ENCODE measurements at places on chromosomes 3 and 15. TPM values are rescaled to one million over a fixed set of nuclear protein-coding genes. Genes with fewer than 3 reads are reported as not detected.
A peak's percentile ranks its signal among the peaks of the same experiment; 100 is the strongest.

GRCh38 chr15:64693134-64693533 lies 82.3 kb downstream of the RBPMS2 start:
- DNase-seq: peak; percentile 62

GRCh38 chr3:129441782-129442181 lies 1.8 kb downstream of the IFT122 start:
- peak; percentile 40 for DNase-seq

- no peak for DNase-seq
Measured at GRCh38 chr3:171876680-171877147, 33.6 kb downstream of the TMEM212 start.

GRCh38 chr3:77186728-77187127 lies 146.8 kb downstream of the ROBO2 start:
- no peak for DNase-seq

DNA sequence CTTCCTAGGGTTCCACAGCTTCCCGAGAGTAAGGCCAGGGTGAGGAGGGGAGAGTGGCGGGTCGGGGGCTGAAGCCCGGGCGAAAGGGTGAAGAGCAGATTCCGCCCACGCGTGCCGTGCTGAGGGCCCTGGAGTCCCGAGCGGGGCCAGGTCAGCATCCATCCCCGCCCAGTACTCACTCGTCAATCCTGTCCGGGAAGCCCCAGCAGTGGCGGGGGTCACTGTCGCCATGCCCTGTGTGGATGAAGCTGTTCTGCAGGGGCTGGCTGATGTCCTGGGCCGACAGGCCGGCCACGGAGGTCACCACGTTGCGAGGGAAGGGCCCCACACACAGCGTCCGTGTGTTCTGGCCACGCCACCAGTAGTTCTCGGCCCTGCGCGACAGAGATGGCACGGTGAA lies 36.3 kb downstream of the TNK2 start:
- DNase-seq: no peak

DNA sequence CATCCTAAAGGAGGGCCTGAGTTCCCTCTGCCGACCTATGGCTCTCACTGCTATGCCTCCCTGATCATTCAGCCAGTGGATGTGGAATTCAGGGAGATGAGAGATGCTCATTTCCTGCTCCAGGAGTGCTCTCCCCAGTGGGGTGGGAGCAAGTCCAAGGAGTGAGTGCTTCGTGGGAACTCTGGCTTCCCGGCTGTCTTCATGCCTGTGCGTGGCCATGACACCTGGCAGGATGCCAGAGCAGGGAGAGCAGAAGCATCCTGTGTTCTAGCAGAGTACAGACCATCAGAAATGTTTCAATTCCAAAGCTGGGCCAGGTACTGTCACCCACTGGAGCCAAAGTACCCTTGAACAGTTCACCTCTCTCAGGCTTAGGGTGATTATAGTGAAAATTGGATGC lies 45.1 kb downstream of the APH1B start:
- no peak for DNase-seq

DNA sequence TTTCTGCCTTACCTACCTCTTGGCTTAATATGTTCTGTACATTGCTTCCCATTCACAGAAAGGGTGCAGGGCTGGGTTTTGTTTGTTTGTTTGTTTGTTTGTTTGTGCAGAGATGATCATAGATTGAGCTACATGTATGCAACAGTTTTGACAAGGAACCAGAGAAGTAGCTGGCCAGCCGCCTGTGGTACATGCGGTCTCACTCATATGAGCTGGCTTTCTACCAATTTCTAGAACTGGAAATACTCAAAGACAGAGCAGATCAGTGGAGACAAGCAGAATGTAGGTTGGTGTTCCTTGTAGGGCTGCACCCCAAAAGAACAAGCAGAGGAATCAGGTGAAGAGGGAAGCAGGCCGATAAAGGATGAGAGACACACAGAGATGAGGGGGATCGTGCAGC lies 502.7 kb downstream of the SOX2 start:
- no peak for DNase-seq

DNA sequence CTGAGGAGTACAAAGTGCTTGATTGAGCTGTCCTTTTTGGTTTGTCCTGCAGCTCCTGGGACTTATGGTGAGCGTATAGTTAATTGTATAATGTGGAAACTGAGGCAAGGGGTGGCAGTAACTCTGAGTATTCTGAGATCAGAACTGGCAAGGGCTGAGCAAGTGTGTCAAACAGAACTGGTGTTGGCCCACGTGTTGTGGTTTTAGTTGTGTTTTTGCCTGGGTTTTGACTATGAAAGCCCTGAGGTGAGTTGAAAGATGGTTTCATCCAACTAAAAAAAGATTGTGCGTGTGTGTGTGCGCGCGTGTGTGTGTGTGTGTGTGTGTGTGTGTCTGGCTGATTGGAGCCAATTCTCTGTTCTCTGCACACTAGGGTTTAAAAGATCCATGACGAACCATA lies 154.1 kb downstream of the EDEM1 start:
- no peak for DNase-seq

CASR gene
- polyA plus RNA-seq: not detected

COL6A6 gene
- polyA plus RNA-seq: 114 TPM

GABRR3 gene
- polyA plus RNA-seq: not detected

TNNC1 gene
- 327 TPM for polyA plus RNA-seq
